Stimulated activated CD4-positive, alpha-beta T cell treated with anti-CD3 and anti-CD28 coated beads, Interleukin-2, amount 100 ng/mL, for 48 hours (primary cell): ENCODE measurements at places on chromosomes 1 and 21.
A peak's percentile ranks its signal among the peaks of the same experiment; 100 is the strongest.

DNA sequence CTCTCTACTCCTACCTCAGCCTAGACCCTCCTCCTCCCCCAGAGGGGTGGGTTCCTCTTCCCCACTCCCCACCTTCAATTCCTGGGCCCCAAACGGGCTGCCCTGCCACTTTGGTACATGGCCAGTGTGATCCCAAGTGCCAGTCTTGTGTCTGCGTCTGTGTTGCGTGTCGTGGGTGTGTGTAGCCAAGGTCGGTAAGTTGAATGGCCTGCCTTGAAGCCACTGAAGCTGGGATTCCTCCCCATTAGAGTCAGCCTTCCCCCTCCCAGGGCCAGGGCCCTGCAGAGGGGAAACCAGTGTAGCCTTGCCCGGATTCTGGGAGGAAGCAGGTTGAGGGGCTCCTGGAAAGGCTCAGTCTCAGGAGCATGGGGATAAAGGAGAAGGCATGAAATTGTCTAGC, 21.6 kb upstream of the VPS13D start:
- DNase-seq, result no peak

GRCh38 chr1:18045203-18045602, 62.4 kb upstream of the IGSF21 start:
- no peak for DNase-seq

GRCh38 chr1:11280719-11281376, 7.8 kb downstream of the UBIAD1 start:
- DNase-seq, result no peak

DNA sequence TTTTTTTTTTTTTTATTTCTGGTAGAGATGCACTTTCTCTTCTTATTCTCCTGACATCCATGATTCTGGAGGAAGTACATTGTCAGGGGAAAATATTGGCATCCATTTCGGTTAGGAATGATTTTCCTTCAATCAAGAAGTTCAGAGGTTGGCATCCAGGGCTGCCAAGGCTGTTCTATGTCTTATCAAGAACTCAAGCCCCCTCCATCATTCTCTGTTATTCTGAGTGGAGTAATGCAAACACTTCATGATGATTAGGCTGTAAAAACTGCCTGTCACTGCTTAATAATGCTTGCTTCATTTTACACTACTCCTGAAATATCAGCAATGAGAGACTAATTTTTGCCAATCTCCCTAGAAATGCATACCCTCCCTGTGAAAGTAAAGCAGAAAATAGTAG, 417.1 kb upstream of the NFIA start:
- DNase-seq, result no peak

GRCh38 chr1:46524843-46525242, 26.6 kb downstream of the KNCN start:
- no peak for DNase-seq

DNA sequence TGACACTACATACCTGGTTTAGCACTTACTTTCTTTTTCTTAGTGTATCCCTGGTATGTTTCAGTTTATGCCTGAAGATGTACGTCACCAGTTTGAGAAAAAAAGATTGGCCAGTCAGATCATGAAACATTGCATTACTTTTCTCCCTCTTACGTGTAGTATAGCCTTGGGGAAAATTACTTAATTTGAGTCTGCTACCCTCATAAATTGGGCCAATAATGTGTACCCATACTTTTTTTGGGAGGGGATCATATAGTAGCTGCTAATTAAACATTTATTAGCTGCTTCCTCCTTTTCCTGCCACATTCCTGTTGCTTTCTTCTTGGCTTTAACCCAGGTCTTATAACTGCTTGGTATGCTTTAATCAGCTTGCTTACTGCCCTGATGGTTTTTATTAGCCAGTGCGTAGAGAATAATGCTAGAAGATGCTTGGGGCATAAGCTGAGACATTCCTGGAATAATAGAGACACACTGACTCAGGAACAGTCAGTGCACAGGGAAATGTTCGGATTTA, 32.1 kb downstream of the RABGAP1L start:
- DNase-seq, result no peak

DNA sequence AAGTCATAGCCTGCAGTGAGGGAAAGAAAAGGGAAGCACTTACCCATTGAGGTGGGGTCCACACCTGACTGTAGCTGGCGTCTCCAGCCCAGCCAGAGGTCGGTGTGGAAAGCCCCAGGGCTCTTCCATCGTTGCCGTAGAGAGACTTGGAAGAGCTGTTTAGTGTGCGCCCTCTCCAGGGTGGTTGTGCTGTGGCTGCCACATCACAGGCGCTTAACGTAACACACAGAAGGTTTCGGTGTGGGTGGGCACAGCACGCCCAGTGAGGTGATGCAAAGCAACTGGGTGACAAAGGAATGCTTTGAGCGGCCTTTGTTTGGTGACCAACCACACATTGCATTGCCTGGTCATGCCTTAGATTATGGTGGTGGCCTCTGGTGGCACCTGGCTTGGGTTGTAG, 36.8 kb upstream of the KIF1B start:
- no peak for DNase-seq

DNA sequence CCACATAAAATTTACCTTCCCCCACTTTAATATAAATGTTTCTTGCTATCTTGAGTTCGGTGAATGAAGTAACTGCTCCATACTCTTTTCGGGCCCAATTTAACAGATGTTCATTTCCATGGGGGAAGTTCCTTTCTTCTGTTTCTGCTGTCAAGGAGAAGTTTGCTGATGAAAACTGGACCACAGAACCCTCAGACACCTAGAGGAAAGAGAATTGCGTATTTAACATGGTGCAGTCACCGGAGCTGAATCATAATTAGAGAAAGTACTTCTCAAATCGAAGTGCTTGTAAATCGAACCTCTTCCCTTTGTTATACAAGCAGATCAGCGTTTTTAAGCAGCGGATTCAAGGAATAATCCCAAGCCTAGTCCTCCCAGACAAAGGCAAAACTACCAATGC, 151.2 kb downstream of the TGFBR3 start:
- no peak for DNase-seq

DNA sequence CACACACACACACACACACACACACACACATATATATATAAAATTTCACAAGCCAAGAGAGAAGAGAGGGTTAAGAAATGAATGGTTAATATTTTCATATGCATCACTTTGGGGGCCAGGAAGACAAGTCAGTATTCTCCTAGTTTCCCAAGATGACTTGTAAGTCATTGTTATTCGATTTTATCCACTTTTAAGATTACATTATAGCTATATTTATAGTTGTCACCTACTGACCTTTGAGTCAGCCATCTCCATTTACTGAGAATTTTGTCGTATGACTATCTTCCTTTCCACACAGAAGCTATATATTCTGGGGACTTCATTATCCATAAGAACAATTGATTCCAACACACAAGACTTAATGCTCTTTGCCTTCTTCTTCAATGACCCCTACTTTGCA, 8.9 kb downstream of the LYST start:
- no peak for DNase-seq

- DNase-seq, result no peak
These were observed 33.5 kb downstream of the TNFRSF8 start for GRCh38 chr1:12096615-12097014.

- no peak for DNase-seq
These were observed 498.9 kb downstream of the NPHP4 start for GRCh38 chr1:5493275-5493674.

- DNase-seq, result peak; percentile 82
These were observed 12.8 kb downstream of the ADAMTSL4 start for GRCh38 chr1:150561974-150562445.

GRCh38 chr1:29444782-29445729, 208.7 kb downstream of the PTPRU start:
- DNase-seq, result no peak

- DNase-seq, result no peak
These were observed 4.4 kb downstream of the COL16A1 start for GRCh38 chr1:31699341-31699891.

GRCh38 chr21:32641710-32642698, 29.8 kb upstream of the CFAP298 start:
- DNase-seq, result no peak

- no peak for DNase-seq
These were observed 11.8 kb downstream of the LAPTM5 start for GRCh38 chr1:30745834-30746208.

GRCh38 chr1:166017395-166017794, 149.4 kb downstream of the FAM78B start:
- DNase-seq, result no peak

DNA sequence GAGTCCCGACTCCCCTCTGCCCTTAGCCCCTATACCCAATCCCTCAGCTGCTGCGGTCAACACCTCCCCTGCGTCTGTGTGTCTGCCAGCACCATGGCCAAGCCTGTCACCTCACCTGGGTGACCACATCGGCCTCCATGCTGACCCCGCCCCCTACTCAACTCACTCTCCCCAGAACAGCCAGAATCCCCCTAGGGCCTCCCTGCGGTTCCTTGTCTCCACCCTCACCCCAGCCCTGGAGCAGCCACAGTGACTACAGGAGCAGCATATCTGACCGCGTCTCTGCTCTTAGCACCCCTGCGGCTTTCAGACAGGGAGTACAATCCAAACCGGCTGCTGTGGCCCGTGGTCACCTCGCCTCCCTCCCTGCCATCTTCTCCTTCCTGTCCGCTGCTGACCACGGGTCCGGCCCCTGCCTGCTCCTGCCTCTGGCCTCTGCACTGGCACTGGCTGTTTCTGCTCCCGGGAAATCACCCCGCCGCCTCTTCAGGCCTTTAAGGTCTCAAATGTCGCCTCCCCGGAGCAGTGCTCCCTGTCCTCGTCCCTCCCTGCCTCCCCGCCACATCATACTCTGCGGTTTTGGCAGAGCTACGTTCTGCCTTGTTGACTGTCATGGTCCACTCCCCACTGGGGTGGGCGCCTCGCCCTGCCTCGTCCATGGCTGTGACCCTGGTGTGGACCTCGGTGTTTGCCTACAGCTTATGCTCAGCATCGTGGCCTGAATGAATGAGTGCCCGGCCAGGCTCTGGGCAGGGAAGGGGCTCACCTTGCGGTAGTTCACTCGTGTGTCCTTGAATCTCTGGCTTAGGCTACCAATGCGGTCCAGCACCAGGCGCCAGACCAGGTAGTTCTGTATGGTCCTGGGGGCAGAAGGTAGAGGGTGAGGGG, 11.1 kb downstream of the PRXL2B start:
- no peak for DNase-seq

DNA sequence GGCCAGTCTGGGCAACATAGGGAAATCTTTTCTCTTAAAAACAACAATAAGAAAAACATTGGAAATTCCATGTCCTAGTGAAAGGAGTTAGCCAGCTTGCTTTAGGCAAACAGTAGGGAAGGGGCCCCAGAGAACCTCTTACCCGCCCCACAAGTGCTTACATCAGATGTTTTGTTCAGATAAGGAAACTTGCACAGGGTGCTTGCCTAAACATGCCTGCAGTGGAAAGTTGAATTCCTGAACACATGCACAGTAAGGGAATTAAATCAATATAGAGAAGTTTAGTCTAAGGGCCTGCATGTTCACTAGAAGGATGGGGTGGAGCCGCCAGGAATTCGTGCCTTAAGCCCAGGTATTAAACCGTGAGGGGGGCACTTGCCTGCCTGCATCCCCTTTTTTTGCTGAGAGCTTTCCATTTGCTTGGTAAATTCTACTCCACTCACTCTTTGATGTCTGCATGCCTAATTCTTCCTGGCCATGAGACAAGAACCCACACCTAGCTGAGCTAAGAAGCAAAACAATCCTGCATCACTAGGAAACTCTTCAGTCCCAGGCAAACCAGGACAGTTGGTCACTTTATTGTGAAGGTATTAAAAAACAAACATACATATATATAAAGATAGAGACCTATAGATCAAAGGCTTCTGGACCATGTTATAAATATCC, 499.0 kb downstream of the SIPA1L2 start:
- no peak for DNase-seq

DNA sequence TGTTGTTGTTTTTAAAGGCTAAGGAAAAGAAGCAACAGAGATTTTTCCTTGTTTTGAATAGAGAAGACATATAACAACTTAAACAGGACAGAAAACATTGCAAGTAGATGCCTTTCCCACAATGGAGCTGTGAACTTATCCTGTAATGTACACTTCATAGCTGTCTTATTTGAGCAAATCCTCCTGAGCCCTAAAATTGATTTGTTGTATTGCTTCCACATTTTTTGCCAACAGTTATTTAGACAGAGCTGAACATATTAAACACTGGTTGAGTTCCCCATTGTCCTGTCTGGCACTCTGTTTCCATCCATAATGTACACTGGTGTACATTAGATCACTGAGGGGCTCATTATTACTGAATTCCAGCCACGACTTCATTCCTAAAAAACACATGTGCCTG, 32.2 kb downstream of the CACHD1 start:
- no peak for DNase-seq

DNA sequence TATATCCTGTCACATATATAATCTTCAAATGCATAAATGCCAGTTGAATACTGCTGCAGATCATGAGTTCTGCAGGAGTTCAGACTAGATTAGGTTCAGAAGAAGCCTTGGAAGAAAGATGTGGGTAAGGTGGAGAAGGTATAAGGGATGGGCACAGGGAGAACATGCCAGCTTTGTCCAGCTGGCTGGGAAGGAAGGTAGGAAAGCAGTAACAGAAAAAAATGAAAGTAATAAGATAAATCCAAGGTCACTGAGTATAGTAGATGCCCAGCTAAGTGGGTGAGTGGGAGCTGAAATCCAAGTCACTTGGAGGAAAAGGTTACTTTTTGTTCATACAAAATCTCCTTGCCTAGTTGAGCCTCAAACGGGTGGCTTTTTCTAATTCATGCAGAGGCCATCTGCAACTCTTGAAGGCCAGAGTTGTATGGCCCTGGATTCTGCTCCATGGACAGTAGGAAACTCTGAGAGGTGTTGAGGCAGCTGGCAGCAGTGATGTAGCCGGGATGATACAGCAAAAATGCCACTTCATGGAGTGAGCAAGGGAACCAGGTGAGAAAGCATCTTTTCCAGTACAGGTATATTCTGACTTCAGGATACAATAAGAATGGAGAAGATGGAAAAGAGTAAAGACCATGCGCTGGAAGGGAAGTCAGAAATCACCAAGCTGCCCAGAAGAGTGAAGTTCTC, 3.4 kb downstream of the RCSD1 start:
- DNase-seq, result no peak

DNA sequence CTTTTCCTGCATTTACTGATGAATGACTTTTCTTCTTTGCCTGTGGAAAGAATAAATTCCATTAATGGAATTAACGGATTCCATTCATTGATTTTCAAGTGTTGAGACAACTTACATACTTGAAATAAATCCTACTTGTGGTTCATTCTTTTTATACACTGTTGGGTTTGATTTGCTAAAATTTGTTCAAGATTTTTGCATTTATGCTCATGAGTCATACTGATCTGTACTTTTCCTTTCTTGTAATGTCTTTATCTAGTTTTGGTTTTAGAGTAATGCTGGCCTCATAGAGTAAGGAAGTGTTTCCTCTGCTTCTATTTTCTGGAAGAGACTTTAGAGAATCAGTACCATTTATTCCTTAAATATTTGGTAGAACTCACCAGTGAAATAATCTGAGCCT, 14.4 kb downstream of the UROD start:
- no peak for DNase-seq

DNA sequence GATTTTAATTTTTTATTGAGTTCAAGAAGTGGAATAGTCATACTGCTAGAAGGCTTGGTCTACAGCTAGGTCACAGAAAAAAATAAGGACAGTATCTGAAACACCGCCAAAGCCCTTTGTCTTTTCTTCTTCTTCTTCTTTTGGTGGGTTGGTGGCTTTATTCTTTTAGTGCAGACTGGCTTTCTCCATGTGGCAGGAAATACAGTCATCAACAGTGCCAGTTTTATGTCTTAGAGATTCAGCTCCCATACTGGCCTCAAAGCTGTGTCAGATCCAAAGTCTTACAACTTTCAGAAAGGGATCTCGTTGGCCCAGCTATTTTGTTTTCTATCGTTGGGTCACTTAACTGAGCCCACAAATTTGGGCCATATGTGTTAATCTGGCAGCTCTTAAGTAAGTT, 58.2 kb downstream of the FNBP1L start:
- no peak for DNase-seq

- DNase-seq, result no peak
These were observed 95.8 kb downstream of the DISC1 start for GRCh38 chr1:231722356-231722755.
